ENCODE measurements at places on chromosomes 5 and 9.

DNA sequence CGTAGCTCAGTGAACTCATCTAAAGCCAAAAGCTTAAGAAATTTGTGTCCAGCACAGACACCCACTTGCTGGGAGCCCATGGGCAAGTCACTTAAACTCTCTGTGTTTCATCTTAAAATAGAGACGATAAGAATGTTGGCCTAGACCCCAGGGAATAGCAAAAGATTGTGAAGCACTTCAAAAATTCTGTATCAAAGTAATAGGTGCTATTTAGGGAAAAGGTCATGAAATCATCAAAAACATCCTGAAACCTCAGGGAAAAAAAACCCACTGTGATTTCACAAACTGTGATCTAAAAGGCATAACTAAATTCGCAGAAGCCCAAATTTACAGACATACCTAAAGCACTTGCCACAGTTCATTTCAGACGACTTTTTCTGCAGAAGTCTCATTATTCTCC lies 278.3 kb downstream of the NR2F1-AS1 start:
- no peak for DNase-seq

- DNase-seq = no peak
Observed at GRCh38 chr5:16067415-16067814, 112.2 kb downstream of the MARCHF11 start.

GRCh38 chr5:135831851-135832555 lies 2.5 kb upstream of the SLC25A48 start:
- DNase-seq = no peak

GRCh38 chr9:111163716-111164389 lies 125.6 kb upstream of the LPAR1 start:
- no peak for DNase-seq

DNA sequence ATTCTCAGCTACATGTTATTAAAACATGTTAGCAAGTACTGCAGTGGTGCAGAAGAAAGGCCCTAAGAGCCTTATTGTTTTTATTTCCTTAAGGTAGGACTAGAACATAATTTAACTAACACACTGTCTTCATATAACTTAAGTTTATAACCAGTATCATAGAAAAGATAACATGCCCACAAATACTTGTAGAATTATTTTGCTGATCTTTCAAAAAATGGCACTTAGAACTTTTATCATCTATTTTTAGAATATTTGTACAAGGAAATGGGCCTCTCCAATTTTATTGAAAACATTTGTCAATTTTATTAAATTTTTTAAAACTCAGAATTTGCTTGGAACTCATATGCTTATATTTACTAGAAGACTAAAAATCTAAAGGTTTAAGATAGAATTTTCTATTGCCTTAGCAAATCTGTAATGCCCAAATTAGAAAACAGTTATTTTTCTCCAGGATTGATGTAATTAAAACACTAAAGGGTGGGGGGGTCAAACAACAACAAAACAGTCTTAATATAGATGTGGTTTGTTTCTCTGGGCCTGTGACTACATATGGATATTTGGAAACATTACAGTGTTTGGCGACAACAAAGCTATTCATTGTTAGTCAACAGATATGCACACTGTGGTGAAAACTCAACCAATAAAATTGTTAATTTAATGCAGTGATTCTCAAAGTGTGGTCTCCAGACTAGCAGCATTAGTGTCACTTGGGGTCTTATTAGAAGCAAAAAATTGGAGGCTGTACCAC lies 360.4 kb downstream of the PDE4D start:
- DNase-seq = no peak

DNA sequence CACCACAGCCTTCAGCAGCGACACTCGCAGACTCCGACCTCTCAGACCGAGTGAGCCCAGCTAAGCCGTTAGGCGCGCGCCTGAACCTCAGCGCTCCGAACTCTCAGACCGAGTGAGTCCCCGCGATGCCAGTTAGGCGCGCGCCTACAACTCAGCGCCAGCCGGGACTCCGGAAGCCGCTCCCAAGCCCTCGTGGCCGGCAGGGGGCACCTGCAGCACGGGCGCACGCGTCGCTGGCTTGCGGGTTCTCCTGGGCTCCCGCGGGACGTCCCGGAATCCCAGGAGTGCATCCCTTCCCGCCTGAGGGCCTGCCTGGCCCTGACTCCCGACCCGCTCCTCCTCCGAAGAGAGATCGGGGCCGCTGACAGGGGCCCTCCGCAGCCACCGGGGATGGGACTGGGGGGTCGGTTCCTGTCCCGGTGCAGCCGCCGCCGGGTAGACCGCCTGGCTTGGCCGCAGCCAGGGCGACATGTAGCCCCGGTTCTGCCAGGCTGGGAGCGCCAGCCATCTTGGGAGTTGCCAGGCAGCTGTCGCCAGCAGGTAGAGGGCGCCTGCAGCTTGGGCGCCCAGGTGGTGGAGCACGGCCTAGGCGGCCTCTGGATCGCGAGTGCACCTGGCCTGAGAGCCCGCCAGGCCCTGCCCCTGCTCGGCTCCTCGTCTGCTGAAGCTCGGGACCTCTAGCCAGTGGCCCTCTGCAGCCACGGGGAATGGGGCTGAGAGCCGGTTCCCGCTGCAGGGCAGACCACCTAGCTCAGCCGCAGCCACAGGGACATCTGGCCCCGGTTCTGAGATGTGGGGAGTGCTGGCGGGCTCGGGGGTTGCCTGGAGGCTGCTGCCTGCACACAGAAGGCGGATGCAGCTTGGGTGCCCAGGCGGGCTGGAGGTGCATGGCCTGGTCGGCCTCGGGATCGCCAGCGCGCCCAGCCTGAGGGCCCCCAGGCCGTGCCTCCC lies at the start of gene ANKRD18A:
Gene ANKRD18A, minus strand, starts transcription at position 114 of the 951 bp plus-strand sequence. CDS start 311 bp downstream, outside the sequence.
- peak; percentile 47 for DNase-seq
